Neuronal stem cell (in vitro differentiated cells): ENCODE measurements at places on chromosomes 7 and 10.
A peak's percentile ranks its signal among the peaks of the same experiment; 100 is the strongest.

DNA sequence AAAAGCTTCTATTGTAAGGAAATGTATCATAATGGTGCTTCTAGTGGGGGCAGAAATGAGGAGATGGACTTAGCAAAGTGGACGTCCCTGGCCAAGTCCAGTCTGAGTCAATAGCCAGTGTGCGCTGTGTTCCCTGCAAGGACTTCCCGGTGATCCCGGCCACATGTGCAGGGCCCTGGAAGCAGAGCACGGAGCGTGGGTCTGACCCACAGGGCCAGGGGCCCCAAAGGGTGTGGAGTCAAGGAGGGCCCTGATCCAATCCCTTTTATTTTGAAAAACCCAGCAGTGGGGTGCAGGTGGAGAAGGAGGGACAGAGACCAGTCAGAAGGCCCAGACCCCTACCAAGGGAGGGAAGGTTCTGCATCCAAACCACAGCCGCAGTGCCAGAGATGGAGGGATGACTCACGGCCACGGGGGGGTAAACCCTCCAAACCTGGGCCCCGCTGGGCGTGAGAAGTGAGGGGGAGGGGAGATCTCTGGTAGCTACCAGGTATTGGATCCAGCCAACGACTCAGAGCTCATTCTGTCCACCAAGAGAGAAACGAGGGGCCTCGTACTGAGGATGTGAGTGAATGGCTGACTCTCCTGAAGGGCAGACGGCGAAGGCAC lies 57.2 kb upstream of the VIPR2 start:
- no peak for DNase-seq

- no peak for DNase-seq
These were observed 189.9 kb upstream of the ADO start for GRCh38 chr10:62614389-62615157.

- DNase-seq: peak; percentile 42
These were observed 61.4 kb upstream of the STEAP1B start for GRCh38 chr7:22561321-22561811.

DNA sequence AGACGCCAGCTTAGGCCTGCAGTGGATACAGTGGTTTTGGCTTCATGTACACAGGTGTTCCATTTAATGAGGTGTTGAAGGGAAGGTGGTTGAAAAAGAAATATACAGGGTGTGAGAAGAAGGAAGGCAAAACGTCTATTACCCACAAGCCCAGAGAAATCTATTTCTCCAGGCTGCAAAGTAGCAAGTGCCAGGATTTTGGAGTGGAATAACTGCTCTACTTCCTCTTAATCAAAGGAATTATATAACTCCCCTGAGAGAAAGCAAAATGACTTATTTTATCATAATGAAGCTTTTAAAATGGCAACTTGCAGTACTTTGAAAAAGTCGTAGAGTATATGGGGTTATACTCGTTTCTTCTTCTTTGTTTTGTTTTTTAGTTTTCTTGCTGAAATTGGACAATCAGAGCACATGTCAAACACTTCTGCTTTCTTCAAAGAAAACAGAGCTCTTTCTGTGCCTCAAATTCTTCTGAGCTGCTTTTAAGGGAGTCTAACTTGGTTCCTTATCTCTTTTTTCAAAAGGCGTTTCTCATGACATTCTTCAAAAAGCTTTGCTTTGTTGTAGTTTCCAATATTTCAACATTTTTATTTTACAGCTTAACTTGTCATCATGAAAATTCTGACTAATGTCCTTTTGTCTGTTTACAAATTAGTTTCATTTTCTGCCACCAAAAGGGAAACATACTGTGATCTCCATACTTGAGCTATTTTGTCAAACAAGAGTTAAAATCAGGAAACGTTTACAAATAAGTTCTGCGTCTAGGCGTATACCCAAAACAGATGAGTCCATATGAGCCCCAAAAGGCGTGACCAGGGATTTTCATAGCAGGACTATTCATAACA lies 289.7 kb downstream of the FRMD4A start:
- DNase-seq: no peak

DNA sequence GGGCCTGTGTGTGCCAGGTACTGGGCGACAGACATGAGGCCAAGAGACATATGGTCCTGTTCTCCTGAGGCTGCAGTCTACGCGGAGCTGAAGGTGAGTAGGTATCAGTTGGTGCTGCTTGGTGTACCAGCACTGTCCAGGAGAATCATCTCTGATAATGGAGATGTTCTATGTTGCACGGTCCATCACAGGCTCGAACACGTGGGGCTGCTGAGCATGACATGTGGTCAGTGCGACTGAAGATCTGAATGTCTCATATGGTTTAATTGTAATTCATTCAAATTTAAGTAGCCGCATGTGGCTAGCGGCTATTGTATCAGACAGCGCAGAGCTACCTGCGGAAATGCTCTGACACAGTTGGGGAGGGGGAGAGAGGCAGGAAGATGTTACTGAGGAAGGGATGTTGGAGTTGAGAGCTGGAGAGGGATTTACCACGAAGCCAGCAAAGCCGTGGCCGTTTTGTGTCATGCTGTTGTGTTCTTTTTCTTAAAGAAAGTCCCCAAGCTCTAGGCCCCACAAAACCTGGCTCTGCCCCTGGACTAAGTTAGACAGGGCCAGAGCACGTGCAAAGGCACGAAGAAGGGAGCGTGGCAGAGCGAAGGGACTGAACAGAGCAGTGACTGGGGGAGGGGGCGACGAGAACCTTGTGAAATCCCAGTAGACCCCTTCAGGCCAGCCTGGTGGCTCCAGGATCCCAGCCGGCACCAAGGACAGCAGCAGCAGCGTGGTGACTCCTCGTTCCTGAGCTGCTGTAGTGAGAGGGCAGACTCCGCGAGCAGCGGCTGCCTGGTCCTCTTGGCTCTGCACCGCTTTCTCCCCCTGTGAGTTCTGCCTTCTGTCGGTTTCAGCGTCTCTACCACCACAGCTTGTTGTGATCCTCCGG lies 20.0 kb downstream of the SMKR1 start:
- no peak for DNase-seq

- no peak for DNase-seq
These were observed 28.5 kb downstream of the BTBD16 start for GRCh38 chr10:122299423-122300075.

DNA sequence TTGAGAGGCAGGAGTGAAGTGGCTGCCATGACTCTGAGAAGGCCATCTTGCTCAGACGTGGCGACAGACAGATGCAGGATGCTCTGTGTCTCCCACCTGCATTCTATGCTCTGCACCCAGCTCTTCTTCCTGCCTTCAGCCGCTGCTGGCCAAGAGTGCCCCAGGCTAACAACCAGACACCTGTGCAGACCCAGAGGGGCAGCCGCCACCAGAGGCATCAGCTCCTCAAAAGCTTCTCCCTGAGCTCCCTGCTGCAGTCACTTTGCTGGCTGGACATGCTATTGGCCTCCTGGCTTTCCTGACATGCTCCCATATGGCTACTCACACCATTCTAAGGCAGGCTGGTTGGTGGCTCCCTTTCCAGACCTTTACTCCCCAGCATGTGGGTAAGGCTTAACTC lies 70.6 kb upstream of the GRB10 start:
- no peak for DNase-seq

DNA sequence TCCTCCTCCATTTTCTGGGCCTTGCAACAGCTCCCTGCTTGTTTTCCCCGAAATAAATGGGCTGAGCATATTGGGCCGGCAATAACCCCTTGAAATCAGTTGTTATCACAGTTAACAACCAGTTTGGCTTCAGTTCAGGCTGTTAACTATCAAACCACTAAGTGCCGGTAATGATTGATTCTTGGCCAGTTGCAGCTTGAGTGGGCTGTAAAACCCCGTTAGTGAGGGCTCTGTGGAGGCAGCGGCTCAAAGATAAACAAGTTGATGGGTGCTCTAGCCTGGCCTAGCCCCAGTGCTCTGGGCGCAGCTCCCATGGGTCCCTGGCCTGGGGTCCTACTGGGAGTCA lies 8.3 kb downstream of the FGF8 start:
- no peak for DNase-seq

GRCh38 chr10:5952731-5953385 lies 24.5 kb downstream of the IL15RA start:
- no peak for DNase-seq

DNA sequence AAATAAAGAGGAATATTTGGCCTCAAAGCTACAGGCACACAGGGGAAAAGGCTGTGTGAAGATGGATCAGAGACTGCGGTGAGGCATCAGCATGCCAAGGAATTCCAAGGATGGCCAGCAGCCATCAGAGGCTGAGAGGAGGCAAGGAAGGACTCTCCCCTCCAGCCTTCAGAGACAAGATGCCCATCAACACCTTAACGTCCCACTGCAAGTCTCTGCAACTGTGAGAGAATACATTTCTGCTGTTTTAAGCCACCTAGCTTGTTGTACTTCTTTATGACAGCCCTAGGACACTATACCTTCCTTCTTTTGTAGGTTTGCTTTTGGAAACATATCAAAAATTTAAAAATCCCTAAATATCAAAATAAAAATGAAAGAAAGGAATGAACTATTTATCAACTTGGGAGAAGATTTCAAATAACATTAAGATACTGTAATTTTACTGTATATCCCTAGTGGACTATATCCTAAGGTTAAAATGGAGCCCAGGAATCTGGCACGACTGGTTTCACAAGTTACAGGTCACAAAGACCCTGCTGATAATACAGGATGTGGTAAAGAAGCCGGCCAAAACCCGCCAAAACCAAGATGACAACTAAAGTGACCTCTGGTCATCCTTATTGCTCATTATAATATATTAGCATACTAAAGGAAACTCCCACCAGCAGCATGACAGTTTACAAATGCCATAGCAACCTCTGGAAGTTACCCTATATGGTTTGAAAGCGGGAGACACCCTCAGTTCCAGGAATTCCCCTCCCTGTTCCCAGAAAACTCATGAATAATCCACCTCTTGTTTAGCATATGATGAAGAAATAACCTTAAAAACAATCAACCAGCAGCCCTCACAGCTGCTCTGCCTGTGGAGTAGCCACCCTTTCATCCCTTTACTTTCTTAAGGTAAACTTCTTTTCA lies 185.2 kb downstream of the AVL9 start:
- no peak for DNase-seq

DNA sequence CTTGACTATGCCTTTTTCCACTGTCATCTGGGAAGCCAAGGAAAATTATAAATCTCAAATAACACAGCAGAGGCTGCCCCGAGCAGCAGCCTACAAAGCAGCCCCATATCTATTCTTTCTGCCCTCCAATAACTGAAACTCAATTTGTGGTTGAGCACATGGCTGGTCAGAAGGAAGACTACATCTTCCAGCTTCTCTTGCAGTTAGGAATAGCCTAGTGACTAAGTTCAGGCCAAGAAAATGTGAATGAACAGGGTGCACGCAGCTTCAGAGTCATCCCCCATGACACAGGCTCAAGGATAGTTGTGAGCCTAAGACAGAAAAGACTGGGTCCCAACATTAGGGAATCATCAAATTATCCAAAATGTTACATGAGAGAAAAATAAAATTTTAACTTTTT lies 42.3 kb downstream of the CHCHD3 start:
- no peak for DNase-seq

DNA sequence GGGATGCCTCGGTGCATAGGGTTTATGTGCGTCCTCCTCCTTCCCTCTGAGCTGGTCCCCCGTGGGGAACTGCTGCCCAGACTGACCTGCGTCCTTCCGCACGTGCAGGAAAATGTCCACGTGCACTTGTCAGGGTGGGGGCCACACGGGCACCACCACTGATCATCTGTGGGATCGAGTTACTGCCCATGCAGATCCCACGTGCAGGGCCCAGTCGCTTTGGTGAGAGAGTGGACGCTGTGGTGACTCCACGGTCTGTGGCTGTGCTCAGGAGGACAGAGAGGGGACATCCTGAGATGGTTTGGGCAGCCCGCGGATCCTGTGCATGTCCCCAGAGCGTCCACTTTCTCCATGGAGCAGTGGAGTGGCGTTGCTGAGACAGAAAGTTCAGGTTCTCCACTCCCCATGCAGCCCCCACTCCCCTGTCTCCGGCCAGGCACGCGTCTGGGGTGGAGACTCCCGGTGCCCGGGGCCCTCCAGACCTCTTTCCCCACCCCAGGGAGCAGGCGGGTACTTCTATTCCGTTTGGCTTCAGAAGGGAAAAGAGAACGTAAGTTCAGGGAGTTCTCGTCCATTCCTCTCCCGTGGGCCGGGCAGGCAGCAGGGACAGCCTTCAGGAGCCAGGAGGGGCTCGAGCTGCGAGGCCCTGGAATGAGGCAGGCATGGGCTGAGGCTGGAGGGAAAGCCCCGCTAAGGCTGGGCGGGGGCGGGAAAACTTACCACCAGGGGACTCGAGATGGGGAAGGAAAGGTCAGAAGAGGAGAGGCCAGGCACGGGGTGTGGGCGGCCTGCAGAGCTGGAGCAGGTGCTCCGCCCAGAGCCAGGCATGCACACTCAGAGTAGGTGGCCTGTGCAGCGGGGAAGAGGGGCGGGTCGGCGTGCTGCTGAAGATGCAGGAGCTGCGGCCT lies 59.9 kb downstream of the EGFR start:
- no peak for DNase-seq

DNA sequence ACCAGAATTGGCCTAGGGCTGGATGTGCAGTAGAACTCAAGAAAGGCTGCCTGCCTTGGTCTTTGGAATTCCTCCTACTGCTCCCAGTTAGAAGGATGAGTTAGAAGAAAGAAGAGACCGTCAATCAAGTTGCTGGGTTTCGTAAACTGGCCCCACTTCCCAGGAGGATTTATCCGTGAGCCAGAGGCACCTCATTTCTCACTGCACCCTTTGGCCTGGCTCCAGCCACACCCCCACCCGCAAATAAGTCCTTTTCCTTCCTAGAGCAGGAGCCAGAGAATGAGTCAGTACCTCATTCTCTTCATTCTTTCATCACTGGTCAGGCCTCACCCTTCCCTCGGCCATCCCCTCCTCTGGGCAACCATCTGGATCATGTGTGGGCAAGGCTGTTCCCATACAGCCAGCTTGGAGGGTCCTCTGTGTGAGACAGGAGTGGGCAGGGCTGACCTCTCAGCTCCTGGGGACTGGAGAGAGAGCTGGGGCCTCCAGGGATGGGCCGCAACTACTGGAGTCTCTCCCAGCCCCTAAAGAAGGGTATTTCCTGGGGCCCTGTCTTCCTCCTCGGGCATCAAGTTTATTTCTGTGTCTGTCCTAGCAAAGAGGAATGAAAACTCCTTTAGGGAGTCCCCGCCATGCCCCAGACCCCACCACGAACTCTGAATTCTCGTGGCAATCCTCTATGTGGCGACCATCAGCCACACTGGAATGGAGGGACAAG lies 87.2 kb upstream of the DUSP5 start:
- no peak for DNase-seq

DNA sequence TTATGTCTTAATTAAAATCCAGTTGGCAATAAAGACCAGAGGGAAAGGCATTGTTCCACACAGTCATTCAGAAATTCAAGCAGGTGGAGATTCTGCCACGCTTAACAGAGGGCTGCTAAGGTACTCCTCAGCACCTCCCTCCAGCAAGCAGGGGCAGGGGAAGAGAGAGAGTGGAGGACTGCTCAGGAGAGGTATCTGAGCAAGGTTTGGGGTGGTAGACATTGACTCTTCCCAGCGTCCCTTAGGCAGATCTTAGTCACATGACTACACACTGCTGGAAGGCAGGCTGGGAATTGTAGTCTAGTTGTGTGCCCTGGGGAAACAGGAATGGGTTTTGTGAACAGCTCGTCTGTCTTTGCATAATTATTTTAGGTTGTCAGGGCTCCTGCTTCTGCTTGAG lies 181.6 kb downstream of the NPSR1 start:
- DNase-seq: no peak

- no peak for DNase-seq
These were observed 23.7 kb downstream of the ELMO1 start for GRCh38 chr7:37424995-37425394.

- DNase-seq: no peak
These were observed 19.8 kb upstream of the ATE1 start for GRCh38 chr10:121947343-121948330.

- DNase-seq: no peak
These were observed 119.3 kb upstream of the LAMB4 start for GRCh38 chr7:108249453-108249852.

- DNase-seq: no peak
These were observed 1.8 kb upstream of the CHN2 start for GRCh38 chr7:29192811-29193210.

- peak; percentile 66 for DNase-seq
These were observed 2.8 kb downstream of the PKD1L1 start for GRCh38 chr7:47945261-47946015.
